ENCODE measurements at places on chromosomes 11 and 22. TPM values are rescaled to one million over a fixed set of nuclear protein-coding genes. Genes with fewer than 3 reads are reported as not detected.

- H3K36me3 ChIP-seq, result no peaks in the 10 kb centered on the region
- no peak overlapping the region for H3K4me3 ChIP-seq
- DNase-seq, result no peak
- H3K27me3 ChIP-seq, result no peaks in the 10 kb centered on the region
Measured at GRCh38 chr22:41683616-41684015, 5.1 kb downstream of the SNU13 start.

The PIK3C2A gene
- total RNA-seq, result 40.0 TPM

- H3K36me3 ChIP-seq, result no peaks in the 10 kb centered on the region
- H3K4me1 ChIP-seq, result no peaks in the 10 kb centered on the region
- no peak for DNase-seq
- no peaks in the 10 kb centered on the region for H3K27me3 ChIP-seq
- H3K27ac ChIP-seq, result no peak overlapping the region
Measured at GRCh38 chr11:1139441-1140083, 18.2 kb upstream of the MUC5AC start.

DNA sequence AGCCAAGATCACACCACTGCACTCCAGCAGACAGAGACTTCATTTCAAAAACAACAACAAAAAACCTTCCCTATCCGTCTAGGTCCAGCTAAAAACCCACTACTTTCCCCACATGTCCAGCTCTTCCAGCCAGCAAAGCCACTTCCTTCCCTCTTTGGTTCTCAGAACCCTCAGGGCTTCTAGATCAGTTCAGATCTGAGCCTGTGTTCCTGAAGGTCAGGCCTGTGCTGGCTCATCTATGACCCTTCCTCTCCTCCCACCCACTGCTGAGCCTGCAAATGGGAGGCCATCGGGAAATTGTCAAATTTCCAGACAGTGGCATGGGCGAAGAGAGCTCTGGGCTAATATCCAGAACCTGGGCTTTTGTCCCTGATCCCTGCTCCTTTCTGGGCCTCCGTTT, 37.8 kb downstream of the SLCO2B1 start:
- no peak overlapping the region for H3K4me3 ChIP-seq
- H3K27me3 ChIP-seq, result no peaks in the 10 kb centered on the region
- DNase-seq, result no peak
- no peaks in the 10 kb centered on the region for H3K4me1 ChIP-seq
- no peak overlapping the region for H3K27ac ChIP-seq

DNA sequence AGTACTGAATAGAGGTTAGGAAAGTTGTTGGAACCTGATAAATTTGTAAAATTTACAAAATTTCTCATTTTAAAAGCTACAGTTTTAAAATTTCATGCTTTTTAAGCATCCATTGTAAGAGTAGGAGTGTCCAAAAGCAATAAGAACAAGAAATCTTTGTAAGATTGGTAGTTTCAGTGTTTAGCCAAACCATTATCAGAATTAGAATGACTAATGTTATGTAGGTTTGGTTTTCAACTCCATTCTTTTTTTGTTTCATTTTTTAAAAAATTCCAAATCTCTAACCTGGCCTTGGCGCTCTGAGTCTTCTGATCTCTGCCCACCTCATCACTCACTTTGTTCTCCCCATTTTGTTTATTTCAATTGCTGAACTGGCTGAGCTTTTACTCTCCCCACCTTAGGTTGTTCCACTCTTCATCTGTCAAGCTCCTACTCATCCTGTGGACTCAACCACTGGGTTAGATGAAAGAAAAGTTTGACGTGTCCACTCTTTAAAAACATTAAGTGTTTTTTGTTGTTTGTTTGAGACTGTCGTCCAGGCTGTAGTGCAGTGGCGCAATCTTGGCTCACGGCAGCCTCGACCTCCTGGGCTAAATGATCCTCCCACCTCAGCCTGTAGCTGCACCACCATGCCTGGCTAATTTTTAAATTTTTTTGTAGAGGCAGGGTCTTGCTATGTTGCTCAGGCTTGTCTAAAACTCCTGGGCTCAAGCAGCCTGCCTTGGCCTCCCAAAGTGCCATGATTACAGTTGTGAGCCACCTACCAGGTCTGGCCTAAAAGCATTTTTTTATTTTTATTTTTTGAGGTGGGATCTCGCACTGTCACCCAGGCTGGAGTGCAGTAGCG, 14.0 kb downstream of the EP300 start:
- no peak overlapping the region for H3K27ac ChIP-seq
- H3K36me3 ChIP-seq, result no peaks in the 10 kb centered on the region
- no peak overlapping the region for H3K4me3 ChIP-seq
- peaks cover 27% of the 10 kb centered on the region for H3K4me1 ChIP-seq
- H3K27me3 ChIP-seq, result no peaks in the 10 kb centered on the region

GRCh38 chr22:24497841-24498258, 2.7 kb downstream of the UPB1 start:
- H3K27me3 ChIP-seq, result peaks cover 16% of the 10 kb centered on the region
- no peaks in the 10 kb centered on the region for H3K36me3 ChIP-seq
- peaks cover 10% of the 10 kb centered on the region for H3K4me1 ChIP-seq

The RAG1 gene
- total RNA-seq, result 0.52 TPM

The NXPE4 gene
- total RNA-seq, result not detected

GRCh38 chr11:113393501-113393985, 6.0 kb downstream of the ANKK1 start:
- no peak overlapping the region for H3K27ac ChIP-seq
- H3K4me3 ChIP-seq, result no peak overlapping the region
- no peaks in the 10 kb centered on the region for H3K27me3 ChIP-seq
- H3K36me3 ChIP-seq, result no peaks in the 10 kb centered on the region
- H3K4me1 ChIP-seq, result no peaks in the 10 kb centered on the region

The MRGPRF gene
- 4.7 TPM for total RNA-seq

DNA sequence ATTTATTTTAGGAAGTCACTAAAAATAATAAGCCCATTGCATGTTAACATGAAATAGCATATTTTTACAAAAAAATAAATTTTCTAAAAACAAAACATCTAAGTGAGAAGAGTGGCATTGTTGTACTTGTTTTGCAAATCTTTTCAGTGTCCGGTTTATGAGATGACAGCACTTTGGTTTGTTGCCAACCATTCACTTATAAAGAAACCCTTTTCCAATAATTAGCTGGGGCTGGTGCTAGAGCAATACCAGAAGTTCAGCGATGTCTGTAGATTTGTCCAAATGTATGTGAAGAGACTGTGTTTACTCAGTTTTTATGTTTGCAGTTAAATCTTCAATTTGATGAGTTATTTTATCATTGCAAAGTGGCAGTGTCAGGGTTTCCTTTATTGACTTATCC, 22.1 kb upstream of the KRTAP5-7 start:
- no peaks in the 10 kb centered on the region for H3K4me1 ChIP-seq
- H3K4me3 ChIP-seq, result no peak overlapping the region
- H3K36me3 ChIP-seq, result peaks cover 2% of the 10 kb centered on the region
- no peak for DNase-seq
- H3K27me3 ChIP-seq, result no peaks in the 10 kb centered on the region

GRCh38 chr11:75160880-75161279, 10.0 kb downstream of the SLCO2B1 start:
- H3K4me3 ChIP-seq, result no peak overlapping the region
- no peaks in the 10 kb centered on the region for H3K36me3 ChIP-seq
- H3K27me3 ChIP-seq, result no peaks in the 10 kb centered on the region
- peak overlapping the region; percentile 69 for H3K27ac ChIP-seq
- no peak for DNase-seq
- H3K4me1 ChIP-seq, result peaks cover 64% of the 10 kb centered on the region

- no peaks in the 10 kb centered on the region for H3K27me3 ChIP-seq
- H3K36me3 ChIP-seq, result no peaks in the 10 kb centered on the region
- no peak overlapping the region for H3K4me3 ChIP-seq
- peak; percentile 76 for DNase-seq
- H3K4me1 ChIP-seq, result peaks cover 54% of the 10 kb centered on the region
Measured at GRCh38 chr11:64887757-64888405, 9.5 kb upstream of the EHD1 start.

The CARNS1 gene
- 2.6 TPM for total RNA-seq

The PIWIL4 gene
- total RNA-seq, result 6.5 TPM

The CCDC116 gene
- total RNA-seq, result not detected

- H3K4me3 ChIP-seq, result no peak overlapping the region
- no peak overlapping the region for H3K27ac ChIP-seq
- H3K27me3 ChIP-seq, result no peaks in the 10 kb centered on the region
- DNase-seq, result no peak
Measured at GRCh38 chr11:7690648-7691047, 15.6 kb downstream of the OVCH2 start.

- H3K36me3 ChIP-seq, result no peaks in the 10 kb centered on the region
- H3K4me3 ChIP-seq, result no peak overlapping the region
- H3K27me3 ChIP-seq, result no peaks in the 10 kb centered on the region
Measured at GRCh38 chr11:102853956-102854355, 10.5 kb upstream of the MMP3 start.

- DNase-seq, result no peak
- no peak overlapping the region for H3K4me3 ChIP-seq
- peaks cover 8% of the 10 kb centered on the region for H3K4me1 ChIP-seq
- no peaks in the 10 kb centered on the region for H3K27me3 ChIP-seq
- H3K27ac ChIP-seq, result no peak overlapping the region
- H3K36me3 ChIP-seq, result no peaks in the 10 kb centered on the region
Measured at GRCh38 chr11:14424096-14424495, 65.1 kb upstream of the RRAS2 start.

DNA sequence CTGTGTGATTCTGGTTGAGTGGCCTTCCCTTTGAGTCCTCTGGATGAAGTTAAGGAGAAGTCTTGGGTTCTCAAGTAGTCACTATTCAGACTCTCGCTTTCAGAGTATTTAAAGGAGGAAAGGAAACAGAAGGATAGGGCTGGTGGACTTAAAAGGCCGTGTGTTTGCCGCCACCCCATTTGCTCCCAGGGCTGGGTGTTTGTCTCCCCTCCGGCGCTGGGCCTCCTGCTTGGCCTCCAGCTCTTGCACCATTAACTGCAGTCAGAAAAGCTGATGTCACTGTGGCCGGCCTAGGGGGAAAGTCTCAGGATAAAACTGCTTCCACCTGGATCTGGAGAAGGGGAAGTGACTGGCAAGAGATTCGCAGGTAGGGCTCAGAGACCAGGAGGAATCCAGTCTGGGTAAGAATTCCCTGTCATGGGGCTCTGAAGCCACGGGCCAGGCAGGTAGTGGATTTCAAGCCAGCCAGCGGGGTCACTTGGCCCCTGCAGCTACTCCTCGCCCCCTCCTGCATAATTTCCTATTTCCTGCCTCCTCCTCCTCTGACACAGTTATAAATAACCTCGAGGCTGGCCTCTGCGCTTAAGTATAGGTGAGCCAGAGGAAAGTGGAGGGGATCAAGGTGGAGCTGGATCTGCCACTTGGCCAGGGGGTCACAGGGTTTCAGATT, 17.1 kb downstream of the TIMP3 start:
- no peak for DNase-seq
- no peaks in the 10 kb centered on the region for H3K36me3 ChIP-seq
- H3K27ac ChIP-seq, result no peak overlapping the region
- no peak overlapping the region for H3K4me3 ChIP-seq
- no peaks in the 10 kb centered on the region for H3K4me1 ChIP-seq

DNA sequence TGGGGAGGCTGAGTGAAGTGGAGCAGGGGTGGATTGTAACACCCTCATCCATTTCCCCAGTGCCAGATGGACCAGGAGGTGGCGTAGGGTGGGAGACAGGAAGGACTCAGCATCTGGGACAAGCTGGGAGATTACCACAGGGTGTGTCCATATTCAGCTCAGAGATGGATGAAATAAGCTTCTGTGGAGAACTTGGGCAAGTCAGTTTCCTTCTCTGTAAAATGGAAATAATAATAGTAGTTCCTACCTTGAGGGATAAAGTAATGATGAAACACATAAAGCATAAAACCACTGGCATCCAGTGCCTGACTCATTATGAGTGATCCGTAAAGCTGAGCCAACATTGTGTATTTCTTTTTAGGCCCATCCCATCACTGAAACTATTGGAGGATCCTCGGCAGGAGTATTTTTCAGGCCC, 607 bp upstream of the ROBO4 start:
- peak overlapping the region; percentile 53 for H3K27ac ChIP-seq
- H3K36me3 ChIP-seq, result no peaks in the 10 kb centered on the region
- DNase-seq, result no peak
- no peaks in the 10 kb centered on the region for H3K27me3 ChIP-seq

DNA sequence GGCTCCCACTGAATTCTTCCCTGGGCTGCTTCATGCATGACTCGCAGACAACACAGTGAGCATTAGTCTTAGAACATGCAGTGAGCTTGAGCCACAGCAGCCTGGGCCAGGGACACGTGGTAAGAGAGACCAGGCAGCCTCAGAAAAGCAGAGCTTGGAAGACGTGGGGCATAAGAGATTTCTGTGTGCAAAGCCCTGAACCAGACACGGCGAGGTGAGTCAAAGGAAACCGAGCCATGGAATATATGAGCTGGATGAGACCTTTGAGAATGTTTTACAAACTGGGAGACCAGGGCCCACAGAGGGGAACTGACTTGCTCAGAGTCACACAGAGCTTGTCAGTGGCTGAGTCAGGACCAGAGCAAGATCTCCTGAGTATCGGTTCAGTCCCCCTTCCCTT, 8.5 kb upstream of the FXYD6 start:
- H3K4me3 ChIP-seq, result no peak overlapping the region
- no peak overlapping the region for H3K27ac ChIP-seq
- no peaks in the 10 kb centered on the region for H3K27me3 ChIP-seq

Data from body of pancreas (tissue), 4 donors.